ENCODE measurements at places on chromosomes 12 and 14.
A peak's percentile ranks its signal among the peaks of the same experiment; 100 is the strongest.

- peak; percentile 58 for DNase-seq
These were observed 12.0 kb downstream of the KIF26A start for GRCh38 chr14:104150136-104151025.

GRCh38 chr12:122895320-122895703 is 612 bp downstream of the VPS37B start:
- DNase-seq, result no peak

- DNase-seq, result peak; percentile 23
These were observed 42.8 kb downstream of the IRF2BPL start for GRCh38 chr14:76985540-76986230.

DNA sequence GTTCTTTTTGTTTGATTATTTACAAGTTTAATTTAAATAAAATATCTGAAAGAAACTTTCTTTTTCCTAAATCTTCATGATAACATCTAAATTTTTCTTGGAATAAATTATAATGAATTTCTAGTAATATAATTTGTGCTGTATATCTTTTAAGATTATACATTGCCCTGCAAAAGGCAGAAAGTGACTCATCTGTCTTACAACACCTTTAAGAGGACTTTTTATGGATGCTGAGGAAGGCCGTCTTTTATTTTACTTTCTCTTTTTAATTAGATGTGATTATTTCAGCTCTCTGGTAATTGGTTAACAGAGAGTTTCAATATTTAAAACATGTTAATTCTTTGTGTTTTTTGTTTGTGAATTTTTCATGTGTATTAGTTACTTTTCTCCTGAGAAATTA is 598.4 kb downstream of the RPL10L start:
- DNase-seq, result peak; percentile 1

- peak; percentile 36 for DNase-seq
These were observed 19.1 kb upstream of the ACVR1B start for GRCh38 chr12:51932218-51933076.

DNA sequence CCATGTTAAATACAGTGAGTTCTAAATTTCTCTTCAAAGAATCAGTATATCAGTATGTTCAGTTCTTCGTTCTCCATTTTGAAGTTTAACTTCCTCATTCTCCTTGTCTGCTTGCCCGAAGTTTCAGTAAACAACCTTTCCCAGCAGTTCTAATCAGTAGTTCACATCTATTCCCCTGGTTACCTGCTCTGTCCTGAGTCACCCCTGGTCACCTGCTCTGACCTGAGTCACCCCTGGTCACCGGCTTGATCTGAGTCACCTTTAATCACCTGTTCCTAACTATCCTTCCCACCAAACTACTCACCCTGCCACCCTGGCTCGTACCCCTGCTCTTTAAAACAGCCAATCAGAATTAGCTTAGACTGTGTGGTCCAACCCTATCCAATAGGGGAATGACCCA is 9.4 kb upstream of the OR10G3 start:
- no peak for DNase-seq

DNA sequence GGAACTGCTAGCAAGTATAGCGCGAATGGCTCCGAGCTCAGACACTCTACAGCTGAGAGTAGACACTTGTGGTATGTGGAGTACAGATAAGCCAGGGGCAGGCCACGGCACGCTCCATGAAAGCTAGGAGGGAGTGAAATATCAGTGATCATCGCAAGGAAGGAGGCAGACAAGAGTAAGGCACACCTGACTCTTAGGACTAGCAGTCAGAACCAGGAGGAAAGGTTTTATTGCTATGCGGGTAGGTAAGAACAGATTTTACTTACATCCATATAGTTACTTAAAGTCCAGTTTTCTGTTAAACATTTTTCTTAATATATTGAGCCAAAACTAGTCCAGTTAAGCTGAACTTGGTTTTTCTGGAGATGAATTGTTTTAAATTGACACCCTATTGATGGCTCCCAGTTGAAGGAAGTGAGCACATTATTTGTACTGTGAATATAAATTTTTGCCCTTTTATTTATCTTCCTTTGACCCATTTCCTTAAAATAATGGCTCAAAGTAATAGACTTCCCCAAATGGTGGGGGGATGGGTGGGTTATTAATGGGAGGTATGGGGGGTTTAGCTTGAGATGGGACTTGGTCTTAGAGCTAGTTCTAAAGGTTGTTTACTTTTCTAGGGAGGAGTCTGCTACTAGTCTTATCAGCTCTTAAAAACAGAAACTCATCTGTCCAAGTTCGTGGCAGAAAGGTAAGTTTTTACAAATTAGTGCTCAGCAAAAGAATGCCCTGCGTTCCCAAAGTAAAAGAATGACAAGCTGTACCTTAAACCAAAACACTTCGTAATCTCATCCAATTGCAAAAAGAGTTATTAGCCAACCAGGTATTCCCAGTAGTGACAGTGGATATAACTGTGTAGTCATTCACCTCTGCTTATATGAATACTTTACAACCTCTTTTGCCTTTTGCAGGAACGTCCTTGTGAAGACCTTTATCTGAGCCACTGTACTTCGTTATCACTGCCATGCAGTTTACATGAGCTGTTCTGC is 5.8 kb downstream of the HNRNPA1 start:
- peak; percentile 60 for DNase-seq

Data from amniotic epithelial cell (primary cell).